ENCODE measurements at places on chromosomes 7 and 10.

- no peak for DNase-seq
These were observed 298.2 kb downstream of the FRMD4A start for GRCh38 chr10:14032406-14032998.

DNA sequence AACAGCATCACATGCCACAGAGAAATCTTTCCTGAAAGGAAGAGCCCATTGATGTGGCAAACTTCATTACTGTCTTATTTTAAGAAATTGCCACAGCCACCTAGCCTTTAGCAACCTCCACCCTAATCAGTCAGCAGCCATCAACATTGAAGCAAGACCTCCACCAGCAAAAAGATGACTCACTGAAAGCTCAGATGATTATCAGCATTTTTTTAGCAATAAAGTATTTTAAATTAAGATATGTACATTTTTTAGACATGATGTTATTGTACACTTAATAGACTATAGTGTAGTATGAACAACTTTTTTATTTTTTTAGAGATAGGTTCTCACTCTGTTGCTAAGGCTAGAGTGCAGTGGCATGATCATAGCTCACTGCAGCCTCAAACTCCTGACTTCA, 14.8 kb downstream of the STEAP1B start:
- DNase-seq: peak; percentile 48

- no peak for DNase-seq
These were observed 9.8 kb downstream of the RHBDD2 start for GRCh38 chr7:75888464-75889222.

GRCh38 chr10:25696013-25696708, 237.9 kb upstream of the MYO3A start:
- DNase-seq: no peak

GRCh38 chr7:17989546-17989945, 38.1 kb downstream of the PRPS1L1 start:
- DNase-seq: no peak

DNA sequence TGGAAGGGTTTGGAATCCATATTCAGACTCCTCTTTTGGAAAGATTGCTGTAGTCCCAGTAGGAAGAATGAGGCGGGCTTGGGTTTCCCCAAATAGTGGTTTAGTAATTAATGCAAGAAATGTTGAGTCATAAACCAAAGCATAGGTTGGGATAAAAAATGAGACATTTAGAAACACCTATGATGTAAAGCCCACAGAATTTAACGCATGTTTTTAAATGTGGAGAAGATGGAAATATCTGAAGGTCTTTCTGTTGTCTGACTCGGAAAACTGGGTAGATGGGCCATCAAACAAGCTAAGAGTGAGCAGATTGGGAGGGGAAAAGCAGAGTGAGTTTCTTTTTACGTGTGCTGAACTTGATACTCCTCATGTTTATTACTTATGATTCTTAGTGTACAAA, 62.2 kb downstream of the LANCL2 start:
- no peak for DNase-seq

DNA sequence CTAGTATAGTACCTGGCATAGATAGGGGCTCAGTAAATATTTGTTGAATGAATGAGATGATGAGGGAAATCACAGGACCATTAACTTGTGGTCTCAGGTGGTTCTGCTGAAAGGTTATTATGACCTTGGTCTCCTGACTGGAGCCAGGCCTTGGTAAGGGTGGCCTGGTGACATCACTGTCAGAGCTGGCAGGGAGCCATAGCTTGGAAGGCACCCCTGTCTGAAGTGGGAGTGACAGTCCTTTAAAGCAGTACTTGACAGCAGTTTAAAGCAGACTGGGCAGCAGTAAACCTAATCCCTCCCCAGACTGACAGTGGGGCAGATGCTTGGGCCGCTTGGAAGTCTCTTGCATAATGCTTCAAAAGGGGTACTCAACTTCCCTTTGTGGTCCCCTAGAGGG, 13.4 kb downstream of the DPCD start:
- DNase-seq: no peak

GRCh38 chr7:157586426-157586955, 249.7 kb downstream of the DNAJB6 start:
- DNase-seq: no peak

DNA sequence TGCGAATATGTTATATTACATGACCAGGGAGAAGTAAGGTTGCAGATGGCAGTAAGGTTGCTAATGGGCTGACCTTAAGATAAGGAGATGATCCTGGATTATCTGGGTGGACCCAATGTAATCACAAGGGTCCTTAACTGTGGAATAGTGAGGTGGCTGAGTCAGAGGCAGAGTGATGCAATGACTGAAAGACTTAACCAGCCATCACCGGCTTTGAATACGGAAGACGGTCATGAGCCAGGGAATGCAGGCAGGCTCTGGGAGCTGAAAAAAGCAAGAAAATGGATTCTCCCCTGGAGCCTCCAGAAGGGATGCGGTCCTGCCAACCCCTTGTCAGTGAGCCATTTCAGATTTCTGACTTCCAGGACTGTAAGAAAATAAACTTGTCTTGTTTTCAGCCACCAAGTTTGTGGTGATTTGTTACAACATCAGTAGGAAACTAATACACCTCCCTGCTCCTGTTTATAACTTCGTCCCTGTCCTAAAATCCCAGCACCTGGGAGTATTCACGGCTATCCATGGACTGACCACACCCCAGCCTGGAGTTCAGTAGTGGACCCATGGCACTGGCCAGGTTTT, 4.6 kb upstream of the C10orf95 start:
- DNase-seq: no peak

GRCh38 chr10:78464856-78465267, 431.2 kb downstream of the RPS24 start:
- DNase-seq: no peak

- DNase-seq: peak; percentile 47
These were observed 2.1 kb downstream of the MXI1 start for GRCh38 chr10:110209454-110209925.

GRCh38 chr10:120514035-120514620, 57.1 kb downstream of the PLPP4 start:
- no peak for DNase-seq

- no peak for DNase-seq
These were observed 136.6 kb downstream of the TCERG1L start for GRCh38 chr10:131174651-131175540.

DNA sequence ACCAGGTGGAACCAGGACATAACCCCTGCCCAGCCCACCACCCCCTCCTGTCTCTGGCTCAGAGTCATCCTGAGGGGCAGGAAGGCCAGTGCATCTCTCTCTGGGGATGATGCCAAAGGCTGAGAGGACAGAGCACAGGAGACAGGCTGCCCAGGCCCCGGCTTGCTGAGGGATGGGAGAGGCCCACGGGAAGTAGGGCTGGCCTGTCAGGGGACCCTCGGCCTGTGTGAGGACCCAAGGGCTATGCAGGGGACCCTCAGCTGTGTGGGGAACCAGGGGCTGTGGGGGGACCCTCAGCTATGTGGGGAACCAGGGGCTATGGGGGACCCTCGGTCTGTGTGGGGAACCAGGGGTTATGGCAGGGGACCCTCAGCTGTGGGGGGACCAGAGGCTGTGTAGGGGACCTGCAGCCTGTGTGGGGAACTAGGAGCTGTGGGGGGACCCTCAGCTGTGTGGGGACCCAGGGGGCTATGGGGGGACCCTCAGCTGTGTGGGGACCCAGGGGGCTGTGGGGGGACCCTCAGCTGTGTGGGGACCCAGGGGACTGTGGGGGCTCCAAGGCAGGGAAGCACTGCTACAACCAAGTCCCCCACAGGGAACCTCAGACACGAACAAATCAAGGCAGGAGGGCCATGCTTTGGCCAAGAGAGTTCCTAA, 27.7 kb downstream of the EBF3 start:
- no peak for DNase-seq

- no peak for DNase-seq
These were observed at the start of gene ADAP1 for GRCh38 chr7:954330-955238. TSS of gene ADAP1 (minus strand) at chr7:954680. CDS start at chr7:954477, 203 bp downstream.

GRCh38 chr7:134778941-134779740, at the start of gene CALD1:
TSS of gene CALD1 (plus strand) at chr7:134779634. CDS start at chr7:134867734, 88,100 bp downstream.
- DNase-seq: peak; percentile 90

DNA sequence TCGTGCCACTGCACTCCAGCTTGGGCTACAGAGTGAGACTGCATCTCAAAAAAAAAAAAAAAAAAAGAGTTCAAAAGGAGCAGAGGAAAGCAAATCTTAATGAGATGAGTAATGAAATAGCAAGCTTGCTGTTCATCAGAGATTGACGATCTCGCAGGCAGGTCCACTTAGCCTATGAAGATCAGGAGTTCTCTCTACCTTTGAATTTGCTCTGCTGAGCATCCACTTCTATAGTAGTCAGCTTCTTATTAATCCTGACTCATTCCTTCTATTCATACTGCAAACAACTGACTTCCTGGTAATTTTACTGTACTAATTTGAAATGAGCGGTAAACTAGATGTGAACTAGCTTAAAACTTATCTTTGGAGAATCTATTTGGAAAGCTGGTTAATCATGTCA, 1014.6 kb downstream of the GATA3 start:
- no peak for DNase-seq

DNA sequence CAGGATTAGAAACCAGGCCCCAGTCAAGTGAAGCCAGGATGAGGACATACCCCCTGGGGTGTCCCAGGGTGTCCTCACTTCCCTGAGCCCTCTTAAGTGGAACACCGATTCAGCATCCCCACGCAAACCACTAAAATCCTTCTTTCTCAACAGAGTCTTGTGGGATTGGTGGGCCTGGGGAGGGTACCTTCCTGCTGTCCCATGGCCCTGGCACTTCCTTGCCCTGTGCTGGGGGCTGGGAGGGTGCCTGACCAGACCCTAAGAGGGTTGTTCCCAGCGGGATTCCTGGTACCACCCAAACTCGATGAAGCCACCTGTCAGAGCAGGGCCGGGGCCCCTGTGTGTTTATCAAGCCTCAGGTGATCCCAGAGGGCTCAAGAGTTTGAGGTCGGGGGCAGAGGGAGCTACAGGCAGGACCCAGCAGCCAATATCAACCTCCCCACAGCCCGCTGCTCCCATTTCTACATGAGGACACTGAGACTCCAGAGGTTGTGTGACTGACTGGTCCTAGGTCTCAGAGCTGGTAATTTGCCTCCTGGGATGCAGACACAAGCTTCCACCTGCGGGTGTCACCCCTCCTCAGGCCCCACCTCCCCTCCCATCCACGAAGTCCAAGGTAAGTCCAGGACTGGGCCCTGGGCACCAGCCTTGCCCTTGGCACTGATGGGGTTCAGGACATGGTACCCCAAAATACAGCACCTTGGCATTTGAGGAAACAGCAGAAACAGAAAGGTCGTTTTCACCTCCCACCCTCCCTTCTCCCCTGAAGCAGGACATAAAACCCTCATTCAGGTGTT, 31.4 kb downstream of the OAT start:
- DNase-seq: no peak

- DNase-seq: no peak
These were observed 40.6 kb upstream of the SLIT1 start for GRCh38 chr10:97226398-97226797.

DNA sequence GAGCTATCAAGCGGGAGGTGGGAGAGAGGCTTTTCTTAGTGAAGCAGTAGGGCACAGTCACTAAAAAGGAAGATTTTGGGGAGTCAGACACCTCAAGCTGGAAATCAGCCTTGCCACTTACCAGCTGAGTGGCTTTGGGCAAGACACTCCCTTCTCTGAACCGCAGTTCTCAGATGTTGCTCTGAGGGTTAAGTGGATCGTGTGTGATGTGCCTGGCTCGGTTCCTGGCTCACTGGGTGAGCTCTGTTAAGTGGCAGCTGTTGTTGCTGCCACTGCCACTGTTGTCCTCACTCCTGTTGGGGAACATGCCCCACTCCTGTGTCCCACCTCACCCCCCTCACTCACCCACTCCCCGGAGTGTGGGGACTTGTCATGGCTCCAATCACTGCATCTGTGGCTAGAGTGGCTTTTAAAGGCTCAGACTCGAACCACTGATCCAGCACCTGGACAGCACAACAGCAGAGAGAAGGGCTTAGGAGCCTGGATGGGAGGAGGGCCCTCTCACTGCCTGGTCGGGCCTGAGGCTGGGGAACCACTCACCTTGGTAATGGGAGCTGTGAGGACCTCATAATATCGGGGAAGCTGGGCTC, 20.0 kb downstream of the PYROXD2 start:
- DNase-seq: no peak

- no peak for DNase-seq
These were observed 15.2 kb downstream of the FAM24B start for GRCh38 chr10:122864194-122864592.

DNA sequence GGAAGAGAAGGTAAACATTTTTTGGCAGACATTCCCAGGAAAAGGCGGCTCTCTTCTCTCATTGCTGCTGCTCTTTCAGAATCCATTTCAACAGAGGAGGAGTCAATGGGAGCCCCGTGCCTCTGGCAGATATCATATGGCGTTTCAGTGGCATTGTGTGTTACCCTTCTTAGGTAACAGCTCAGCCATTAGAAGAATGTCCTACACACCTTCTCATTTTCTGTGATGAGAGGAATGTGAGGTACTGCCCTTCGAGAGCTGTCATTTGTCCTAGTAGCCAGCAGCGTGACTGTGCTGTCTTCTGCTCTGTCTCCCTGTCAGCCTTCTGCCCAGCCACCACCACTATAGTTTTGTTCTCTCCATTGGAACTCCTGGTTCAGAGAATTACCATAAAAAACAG, 102.4 kb downstream of the EGFR start:
- no peak for DNase-seq
